NCI-H2081 (cell line): ENCODE measurements at places on chromosomes 4 and X.
A peak's percentile ranks its signal among the peaks of the same experiment; 100 is the strongest.

DNA sequence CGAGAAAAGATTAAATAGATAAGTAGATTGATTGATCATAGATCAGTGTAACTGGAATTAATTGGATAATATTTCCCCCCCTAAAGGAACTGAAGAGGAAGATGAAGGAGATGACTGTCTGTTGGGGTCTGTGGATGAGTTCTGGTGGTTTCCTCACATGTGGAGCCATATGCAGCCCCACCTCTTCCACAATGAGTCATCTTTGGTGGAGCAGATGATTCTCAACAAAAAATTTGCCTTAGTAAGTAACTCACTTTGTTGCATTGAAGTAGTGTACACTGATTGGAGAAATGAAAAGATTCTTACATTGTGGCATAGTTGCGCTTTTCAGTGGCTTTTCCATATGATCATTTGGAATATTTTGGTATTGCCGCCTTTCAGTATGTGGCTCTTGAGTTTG lies 80.4 kb downstream of the NDST3 start:
- no peak for DNase-seq

DNA sequence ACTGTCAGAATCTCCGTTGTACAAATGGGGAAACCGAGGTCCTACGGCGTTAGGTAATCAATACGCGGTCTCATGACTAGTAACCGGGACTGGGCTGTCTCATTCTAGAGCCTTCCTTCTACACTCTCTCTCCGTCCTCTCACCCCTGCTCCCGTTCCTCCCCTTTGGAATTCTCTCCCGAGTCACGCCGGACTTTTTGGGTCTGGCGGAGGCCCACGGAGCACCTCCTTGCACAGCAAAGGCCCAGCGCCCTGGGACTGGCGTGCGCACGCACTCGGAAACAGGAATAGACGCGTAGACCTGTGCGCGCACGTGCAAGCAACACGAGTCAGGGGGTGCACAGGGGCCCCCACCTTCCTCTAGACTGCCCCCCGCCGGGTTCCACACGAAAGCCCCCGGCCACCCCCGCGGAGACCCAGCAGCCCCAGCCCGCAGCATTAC lies 361 bp downstream of the QDPR start:
- DNase-seq = peak; percentile 74

GRCh38 chr4:159016593-159017024 lies 86.3 kb upstream of the RAPGEF2 start:
- DNase-seq = peak; percentile 39

DNA sequence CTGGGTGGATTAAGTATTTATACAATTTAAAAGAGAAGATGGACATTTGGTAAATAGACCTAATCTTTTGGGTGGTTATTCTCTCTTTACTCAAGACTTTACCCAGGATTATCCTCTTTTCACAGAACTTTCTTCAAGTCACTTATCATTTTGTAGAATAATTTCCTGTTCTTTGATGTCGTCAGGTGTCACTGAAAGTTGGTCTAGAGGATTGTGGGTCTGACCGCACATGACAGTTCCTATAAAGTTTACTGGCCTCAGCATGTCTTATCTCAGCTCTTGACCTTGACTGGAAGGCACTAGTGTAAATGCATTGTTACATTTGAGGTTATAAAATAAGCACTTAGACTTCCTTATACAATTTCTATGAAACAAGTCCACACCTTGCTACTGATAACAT lies 139.9 kb upstream of the SLC4A4 start:
- no peak for DNase-seq

GRCh38 chr4:114046331-114046730 lies 66.9 kb upstream of the ARSJ start:
- DNase-seq = no peak

GRCh38 chr4:68773699-68774098 lies 42.1 kb upstream of the UGT2B10 start:
- no peak for DNase-seq

DNA sequence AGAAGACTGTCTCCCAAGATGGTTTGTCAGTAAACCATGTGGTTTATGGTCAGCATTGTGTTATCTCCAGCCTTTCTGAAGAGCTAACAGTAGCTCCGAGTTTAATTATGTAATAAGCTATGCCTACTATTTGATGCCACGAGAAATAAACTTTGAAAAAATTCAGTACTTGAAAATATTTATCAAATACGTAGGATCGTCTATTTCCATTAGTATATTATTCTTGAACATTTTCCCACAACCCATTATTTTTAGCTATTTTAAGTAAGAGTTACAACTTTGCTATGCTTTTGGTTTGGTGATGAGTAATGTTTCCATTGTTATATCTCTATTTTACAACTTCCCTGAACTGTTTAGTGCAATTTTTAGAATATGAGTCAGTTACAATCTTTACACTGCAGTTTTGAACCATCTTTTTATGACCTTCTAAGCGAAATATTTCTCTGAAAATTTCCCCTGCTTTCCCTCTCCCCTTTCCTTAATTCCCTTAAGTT lies 44.5 kb upstream of the TRIM2 start:
- no peak for DNase-seq

DNA sequence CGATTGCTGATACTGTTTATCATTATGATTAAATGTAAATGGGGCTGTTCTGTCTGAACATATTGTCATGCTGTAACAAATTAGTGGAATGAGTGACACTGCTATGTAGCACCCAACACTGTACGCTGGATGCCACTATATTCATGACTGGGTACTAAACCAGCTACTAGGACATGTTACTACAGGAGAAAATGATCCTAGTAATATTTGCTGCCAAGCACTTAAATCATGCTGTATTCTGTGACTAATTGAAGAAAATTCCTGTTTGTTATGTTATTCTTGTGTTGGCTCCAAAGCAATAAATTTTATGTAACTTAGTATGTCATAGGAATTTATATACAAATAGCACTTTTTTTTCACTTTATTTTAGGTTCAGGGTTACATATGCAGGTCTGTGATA lies 804.2 kb downstream of the CENPC start:
- DNase-seq = no peak

- DNase-seq = no peak
Observed at GRCh38 chrX:68416592-68416991, 16.7 kb downstream of the OPHN1 start.

- no peak for DNase-seq
Observed at GRCh38 chrX:128464116-128464515, 411.9 kb upstream of the ACTRT1 start.

GRCh38 chr4:174279433-174280155 lies 3.9 kb downstream of the FBXO8 start:
- no peak for DNase-seq

DNA sequence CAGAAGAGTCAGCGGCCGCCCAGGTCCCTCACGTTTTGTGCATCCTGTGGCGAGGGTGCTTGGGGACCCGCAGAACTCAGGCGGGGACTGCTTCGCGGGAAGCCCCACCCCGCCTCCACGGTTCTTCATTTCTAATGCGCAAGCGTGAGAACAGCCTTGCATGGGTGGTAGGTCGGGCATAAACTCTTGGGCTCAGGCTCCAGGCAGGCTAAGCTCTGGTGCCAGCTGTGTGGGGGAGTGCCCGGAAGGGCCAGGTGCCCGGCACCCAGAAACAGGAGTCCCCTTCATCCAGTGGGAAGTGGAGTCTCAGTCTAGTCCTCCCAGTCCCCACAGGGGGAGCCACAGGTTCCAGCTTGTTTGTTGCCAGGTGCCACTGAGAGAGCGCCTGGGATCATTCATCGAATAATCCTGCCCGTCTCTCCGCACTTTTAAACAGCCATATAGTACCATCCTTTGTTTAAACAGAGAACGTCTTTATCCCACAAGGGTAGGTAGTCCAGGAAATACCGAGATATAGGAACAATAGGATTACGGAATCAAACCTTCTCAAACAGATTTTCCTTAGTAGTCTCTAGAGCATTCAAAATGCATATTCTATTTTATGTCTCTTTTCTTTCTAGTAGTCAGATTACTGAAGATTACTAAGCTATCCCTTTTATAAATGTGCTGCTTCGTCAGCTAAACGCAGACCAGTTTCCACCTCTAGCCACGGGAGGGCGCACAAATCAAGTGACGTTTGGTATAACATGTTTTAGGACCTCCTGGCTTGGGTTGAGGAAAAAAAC lies 12.7 kb upstream of the RBBP7 start:
- peak; percentile 88 for DNase-seq

GRCh38 chrX:40853004-40853815 lies 117.9 kb upstream of the MED14 start:
- DNase-seq = no peak

- no peak for DNase-seq
Observed at GRCh38 chr4:165016971-165017370, 14.8 kb upstream of the TRIM60 start.

- DNase-seq = no peak
Observed at GRCh38 chr4:117817301-117817700, 217.0 kb upstream of the NDST3 start.

DNA sequence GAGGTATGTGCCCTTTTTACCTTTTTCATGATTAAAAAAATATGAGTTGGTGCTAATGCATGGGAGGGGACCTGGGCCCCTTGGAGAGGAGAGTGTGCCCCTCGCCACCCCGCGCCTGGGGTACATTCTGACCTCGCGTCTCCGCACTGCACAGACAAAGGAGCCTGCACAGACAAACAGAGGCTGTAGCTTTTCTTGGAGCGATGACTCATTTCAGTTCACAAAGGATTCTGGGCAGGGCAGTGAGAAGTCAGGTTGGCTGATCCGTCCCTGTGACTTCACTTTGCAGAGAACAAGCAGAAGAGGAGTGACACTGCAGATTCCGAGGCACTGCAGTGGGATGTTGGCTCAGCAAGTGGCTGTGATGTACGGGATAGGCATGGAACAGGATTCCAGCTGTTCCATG lies 82.9 kb downstream of the STOX2 start:
- DNase-seq = no peak

- no peak for DNase-seq
Observed at GRCh38 chrX:101407167-101407747, 468 bp downstream of the GLA start.

- DNase-seq = peak; percentile 43
Observed at GRCh38 chr4:151099976-151100417, 569 bp downstream of the RPS3A start.

DNA sequence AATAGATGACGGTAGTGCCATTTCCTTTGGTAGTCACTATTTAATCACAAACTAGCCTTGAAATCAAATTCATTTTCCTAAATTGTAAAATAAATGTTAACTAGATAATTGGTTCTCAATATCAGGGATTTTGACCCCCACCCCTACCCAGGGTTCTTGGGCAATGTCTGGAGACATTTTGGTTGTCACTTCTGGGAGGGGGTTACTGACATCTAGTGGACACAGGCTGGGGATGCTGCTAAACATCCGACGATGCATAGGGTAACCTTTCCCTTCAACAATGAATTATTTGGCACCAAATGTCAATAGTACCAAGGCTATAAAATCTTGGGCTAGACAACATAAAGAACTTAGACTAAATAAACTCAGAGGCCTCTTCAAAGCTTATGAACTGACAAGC lies 285.8 kb upstream of the TRPC5 start:
- DNase-seq = peak; percentile 2

GRCh38 chr4:11847167-11847566 lies 418.5 kb upstream of the HS3ST1 start:
- DNase-seq = no peak

DNA sequence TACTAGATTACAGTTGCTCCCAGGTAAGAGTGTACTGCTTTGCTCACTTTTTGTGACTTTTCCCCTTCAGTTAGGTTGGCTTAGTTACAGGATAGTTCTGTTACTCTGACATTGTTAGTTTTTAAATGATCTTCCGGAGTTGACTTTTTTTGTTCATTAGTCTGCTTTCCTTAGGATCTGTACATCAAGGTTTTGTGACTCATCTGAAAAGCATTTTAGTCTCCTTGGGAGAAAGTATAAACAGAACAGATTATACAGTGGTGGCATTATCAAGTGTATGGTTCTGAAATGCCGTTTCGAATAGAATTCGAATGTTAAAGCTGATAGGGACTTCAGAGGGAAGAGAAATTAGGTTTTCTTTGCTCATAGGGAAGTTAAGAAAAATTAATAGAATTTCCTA lies 63.3 kb downstream of the USP9X start:
- no peak for DNase-seq

- no peak for DNase-seq
Observed at GRCh38 chr4:18935659-18936345, 914.2 kb upstream of the LCORL start.

- no peak for DNase-seq
Observed at GRCh38 chr4:186707996-186708395, 15.7 kb downstream of the FAT1 start.

DNA sequence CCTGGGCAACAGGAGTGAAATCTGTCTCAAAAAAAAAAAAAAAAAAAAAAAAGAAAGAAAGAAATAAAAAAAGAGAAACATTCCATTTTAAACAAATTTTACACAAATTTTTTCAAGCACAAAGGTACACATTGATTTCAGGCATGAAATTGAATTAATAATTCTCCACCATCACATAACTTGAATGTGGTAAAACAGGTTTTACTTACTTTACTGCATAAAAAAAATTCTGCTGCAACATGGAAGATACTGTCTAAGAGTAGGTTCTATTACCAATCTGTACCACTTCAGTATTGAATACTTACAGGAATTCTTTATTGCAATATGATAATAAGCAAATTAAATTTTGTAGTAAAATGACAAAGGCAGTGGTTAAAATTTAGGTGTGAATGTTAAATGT lies 271.6 kb upstream of the ARSJ start:
- no peak for DNase-seq

- no peak for DNase-seq
Observed at GRCh38 chrX:123236859-123237258, 52.8 kb downstream of the GRIA3 start.

- DNase-seq = no peak
Observed at GRCh38 chr4:24262616-24263015, 321.7 kb downstream of the DHX15 start.

DNA sequence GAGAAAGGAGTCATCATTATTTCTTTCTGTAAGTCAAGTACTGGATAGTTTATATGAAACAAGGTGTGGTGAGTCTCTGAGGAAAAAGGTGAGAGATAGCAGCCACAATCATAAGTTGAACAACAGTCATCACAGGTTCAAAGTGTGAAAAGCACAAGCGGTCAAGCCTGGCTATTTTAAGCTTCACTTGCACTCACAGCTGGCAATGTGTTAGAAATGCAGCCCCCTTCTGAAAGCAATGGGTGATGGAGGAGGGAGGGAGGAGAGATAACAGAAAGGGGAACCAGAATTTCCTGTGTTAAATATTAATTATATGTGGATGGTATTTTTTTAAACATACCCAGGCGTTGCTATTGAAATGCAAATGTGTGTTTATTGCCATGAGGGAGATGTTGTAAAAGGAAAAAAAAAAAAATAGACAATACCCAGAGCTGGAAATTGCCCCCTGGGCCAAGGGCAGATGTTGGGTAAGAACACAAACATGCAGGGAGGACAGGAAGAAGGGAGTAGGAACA lies 26.9 kb upstream of the BMP3 start:
- no peak for DNase-seq

DNA sequence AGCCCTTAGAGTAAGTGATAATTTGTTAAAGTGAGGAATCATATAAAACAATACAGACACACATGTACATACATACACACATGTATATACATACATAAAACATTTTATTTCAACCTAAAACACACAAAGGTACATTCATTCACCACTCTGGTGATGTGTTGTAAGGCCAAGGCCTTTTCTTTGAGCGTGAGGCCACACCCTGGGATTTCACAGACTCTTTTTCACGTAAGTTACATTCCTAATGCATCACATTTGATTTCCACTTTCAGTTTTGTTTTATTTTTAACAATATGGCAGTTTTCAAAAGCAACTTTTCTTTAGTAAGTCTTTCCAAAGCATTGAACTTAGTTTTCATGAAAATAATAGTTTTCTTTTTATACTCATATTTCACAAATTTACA lies 170.7 kb downstream of the COL4A6 start:
- DNase-seq = no peak

GRCh38 chr4:127868196-127868595 lies 12.5 kb upstream of the PLK4 start:
- DNase-seq = no peak

- no peak for DNase-seq
Observed at GRCh38 chr4:141860974-141861373, 224.6 kb downstream of the IL15 start.
